Stimulated activated CD4-positive, alpha-beta T cell treated with anti-CD3 and anti-CD28 coated beads, Interleukin-12 subunit alpha, Interleukin-12 subunit beta, amount 100 ng/mL, for 24 hours (primary cell): ENCODE measurements at places on chromosomes 13 and 19.

DNA sequence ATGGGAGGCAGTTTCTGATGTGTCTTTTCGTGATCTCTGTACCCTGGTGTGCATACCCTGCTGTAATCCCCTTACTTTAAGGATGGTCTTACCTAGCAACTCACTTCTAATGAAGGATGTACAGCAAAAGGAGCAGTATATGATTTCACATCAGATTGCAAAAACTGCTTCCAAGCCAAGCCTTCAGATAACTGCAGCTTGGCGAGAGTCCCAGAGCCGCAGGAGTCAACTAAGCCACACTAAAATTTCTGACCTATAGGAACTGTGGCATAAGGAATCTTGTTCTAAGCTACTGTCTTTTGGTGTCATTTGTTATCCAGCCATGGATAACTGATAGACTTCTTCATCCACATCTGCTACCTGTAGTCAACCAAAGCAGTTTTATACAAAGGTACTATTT lies 496.7 kb downstream of the GPC6 start:
- no peak for DNase-seq

GRCh38 chr13:76871432-76871831 lies 14.8 kb downstream of the KCTD12 start:
- DNase-seq, result no peak

DNA sequence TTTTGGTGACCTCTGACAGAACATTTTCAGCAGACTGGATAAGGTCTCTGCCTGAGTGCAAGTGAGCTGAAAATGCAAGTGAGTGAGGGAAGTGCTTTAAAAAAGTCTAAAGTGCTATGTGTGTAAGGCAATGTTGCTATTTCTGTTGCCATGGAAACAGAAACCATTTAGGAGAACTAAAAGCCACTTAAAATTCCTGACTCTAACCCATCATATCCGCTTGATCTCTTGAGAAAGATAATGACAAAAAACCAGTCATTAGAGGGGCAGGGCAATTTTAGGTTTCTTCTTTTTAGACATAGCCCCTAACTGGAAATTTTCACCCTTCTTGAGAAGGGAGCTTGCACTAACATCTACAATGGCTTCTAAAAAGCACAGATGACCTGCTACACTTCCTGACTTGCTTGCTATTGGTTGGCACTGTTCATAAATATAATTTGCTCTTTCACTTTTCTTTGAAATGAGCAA lies at the start of gene CYSLTR2:
CYSLTR2 (plus strand) TSS at position 458 of the 468 bp plus-strand sequence. CDS start 52,889 bp downstream, outside the sequence.
- DNase-seq, result no peak

GRCh38 chr19:38737281-38737865 lies 6.9 kb downstream of the CAPN12 start:
- DNase-seq, result no peak

DNA sequence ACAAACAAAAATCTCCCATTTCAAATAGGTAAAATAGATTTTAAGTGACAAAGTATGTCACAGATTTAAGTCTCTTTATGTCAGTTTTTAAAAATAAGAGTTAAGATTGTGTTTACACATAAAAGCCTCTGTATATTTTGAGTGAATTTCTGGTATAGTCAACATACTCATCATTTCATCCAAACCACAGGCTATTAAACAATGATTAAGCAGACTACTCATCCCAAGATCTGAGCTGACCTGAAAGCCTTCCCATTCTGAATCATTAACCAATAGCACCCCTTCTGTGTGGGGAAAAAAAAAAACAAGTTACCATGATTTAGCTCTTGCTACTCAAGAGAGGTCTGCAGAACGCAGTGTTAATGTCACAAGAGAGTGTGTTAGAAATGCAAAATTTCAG lies 284.4 kb upstream of the NBEA start:
- no peak for DNase-seq

DNA sequence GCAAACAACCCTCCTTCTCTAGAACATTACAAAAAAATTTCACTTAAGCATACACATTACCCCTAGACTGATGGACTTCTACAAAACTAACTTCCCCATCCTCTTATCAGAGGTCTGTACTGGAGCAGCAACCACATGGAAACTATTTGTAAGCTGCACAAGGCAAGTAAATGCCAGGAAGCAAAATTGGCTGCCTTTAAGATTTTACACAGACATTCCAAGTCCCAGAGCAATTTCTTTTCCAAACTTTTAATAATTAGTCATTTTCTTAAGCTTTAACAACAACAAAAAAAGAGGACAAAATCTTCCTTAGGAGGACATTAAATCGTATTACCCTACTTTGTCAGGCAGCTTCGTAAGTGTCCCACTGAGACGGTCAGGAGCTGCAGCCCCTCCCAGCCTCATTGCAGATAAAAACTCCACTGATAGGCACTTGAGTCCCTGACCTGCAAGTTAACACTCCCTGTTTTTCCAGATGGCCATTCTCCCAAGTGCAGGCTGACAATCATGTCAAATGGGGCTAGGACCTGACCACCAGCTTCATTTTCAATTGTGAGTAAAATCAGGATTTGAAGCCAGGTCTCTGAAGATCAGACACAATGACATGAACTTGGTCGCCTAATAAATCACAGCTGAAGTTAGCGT lies 680.1 kb downstream of the DIAPH3 start:
- DNase-seq, result no peak

DNA sequence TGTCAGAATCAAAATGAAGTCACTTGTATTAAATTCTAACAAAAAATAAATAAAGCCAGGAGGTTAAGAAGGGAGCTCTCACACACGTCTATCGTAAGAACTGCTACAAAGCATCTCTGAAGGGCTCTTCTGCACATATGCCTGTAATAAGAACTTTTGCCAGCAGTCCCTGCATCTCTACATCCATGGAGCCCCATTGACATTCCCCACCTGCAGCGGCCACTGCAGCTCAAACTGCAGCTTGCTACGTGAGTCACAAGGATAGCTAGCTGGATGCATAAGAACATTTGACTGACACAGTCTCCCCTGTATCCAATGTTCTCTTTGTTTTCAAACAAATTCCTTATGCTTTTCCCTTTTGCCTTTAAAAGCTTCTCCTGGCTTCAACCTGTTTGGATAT lies 68.3 kb downstream of the DNAJC3 start:
- DNase-seq, result no peak

- DNase-seq, result no peak
Measured at GRCh38 chr13:88764103-88764502, 1092.9 kb downstream of the SLITRK5 start.

GRCh38 chr19:29311191-29311790 lies 98.3 kb upstream of the UQCRFS1 start:
- no peak for DNase-seq

DNA sequence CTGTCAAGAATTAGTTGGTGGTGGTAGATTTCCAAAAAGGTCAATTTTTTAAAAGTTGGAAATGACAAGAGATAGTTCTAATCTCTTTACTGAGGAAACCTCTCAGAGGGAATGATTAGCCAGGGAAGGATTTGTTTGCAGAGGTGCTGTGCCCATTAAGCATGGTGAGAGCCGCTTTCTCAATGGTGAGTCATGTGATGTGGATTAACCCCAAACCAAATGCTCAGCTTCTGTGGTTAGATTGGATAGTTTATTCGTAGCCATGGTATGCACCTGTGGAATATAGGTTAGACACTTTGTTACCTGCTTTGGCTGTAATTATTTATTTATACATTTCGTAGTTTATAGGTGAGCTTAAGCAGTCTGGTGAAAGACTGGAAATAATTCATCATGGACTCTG lies 7.1 kb downstream of the HNRNPM start:
- DNase-seq, result no peak

DNA sequence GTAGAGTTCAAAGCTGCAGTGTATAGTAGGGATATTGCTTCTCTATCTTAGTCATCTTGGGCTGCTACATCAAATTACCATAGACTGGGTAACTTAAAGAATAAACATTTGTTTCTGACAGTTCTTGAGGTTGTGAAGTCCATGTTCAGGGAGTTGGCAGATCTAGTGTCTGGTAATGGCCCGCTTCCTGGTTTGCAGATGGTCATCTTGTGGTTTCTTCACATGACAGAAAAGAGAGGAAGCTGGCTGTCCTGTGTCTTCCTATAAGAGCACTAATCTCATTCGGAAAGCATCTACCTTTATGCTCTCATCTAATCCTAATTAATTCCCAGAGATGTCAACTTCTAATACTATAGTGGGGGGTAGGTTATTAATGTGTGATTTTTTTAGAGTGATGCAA lies 6.2 kb downstream of the ZNF763 start:
- DNase-seq, result no peak

- DNase-seq, result no peak
Measured at GRCh38 chr13:96403651-96404050, 313.7 kb downstream of the HS6ST3 start.

DNA sequence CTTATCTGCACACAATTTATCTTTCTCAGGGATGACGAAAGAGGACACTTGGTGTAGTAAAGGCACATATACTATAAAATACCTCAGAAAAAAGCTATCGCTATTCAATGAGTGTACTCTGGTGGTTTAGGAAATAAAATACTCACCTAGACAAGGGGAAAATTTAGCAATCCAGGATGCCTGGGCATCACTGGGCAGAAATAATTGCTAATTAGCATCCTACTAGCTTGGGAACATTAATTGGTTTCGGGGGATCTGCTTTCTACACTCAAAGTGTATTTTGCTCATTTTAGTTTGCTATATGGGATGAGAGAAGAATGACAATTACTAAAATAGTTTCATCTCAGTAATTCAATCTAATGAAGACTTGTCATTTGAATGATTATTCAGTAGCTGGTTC lies 60.3 kb downstream of the OLFM4 start:
- no peak for DNase-seq

- no peak for DNase-seq
Measured at GRCh38 chr13:113739527-113740285, 19.3 kb upstream of the TMEM255B start.

GRCh38 chr19:57027360-57027759 lies 92.4 kb upstream of the USP29 start:
- DNase-seq, result no peak

DNA sequence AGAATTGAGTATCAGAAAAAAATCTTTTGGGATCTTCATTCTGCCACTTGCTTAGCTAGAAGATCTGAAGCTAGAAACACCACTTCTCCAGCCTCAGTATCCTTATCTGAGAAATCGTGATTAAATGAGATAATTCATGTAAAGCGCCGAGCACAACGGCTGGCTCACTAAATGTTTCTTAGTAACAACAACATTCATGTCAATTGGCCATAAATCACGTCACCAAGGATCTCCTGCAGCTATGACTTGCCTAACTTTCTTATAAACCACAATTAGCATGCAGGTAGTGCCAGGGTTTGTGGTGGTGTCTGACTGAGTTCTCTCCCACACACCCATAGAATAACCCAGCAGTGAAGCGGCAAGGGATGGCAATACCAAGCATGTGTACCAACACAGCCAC lies 501.3 kb downstream of the EFNB2 start:
- DNase-seq, result no peak

DNA sequence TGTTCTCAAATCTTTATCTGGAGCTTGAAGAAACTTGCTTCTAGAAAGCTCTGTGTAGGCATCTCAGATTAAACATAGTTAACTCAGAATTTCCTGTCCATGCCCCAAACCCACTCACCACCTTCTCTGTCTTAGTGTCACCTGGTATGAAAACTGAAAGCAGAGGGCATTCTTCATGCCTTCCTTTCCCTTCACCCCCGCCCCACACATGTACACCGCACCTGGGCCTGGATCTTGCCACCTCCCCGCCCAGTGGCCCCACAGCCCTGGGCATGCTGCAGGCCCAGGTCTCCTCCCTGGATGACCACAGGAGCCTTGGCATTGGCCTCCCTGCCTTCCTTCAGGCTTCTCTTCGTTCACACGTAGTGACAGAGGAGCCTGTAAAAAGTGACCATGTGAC lies 15.8 kb downstream of the CFAP97D2 start:
- no peak for DNase-seq

- DNase-seq, result peak; percentile 18
Measured at GRCh38 chr19:2552859-2553258, 76.9 kb downstream of the GADD45B start.

- DNase-seq, result no peak
Measured at GRCh38 chr13:98541191-98541590, 35.7 kb downstream of the STK24 start.

DNA sequence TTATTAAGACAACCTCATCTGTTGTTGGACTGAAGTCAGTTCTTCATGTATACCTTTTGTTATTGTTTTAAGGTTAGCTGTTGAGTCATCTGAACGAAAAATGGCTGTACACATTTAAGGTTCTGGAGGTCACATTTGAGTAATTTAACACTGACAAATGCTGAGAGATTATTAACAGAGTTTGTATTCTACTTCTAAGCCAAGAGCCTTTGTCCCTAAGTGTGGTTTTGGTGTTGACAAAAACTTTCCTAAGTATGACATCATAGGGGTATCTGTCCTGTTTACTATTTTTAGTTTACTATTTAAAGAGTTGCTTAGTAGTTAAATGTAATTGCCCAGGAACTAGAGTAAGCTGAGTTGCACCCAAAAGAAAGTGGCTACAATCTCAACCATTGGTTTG lies 71.9 kb downstream of the CDK8 start:
- no peak for DNase-seq

GRCh38 chr13:51478418-51479198 lies 25.8 kb upstream of the INTS6 start:
- no peak for DNase-seq
